NCI-H1092 treated with DMSO at 0.1 percent for 48 hours (cell line): ENCODE measurements at places on chromosomes 2 and 18.

DNA sequence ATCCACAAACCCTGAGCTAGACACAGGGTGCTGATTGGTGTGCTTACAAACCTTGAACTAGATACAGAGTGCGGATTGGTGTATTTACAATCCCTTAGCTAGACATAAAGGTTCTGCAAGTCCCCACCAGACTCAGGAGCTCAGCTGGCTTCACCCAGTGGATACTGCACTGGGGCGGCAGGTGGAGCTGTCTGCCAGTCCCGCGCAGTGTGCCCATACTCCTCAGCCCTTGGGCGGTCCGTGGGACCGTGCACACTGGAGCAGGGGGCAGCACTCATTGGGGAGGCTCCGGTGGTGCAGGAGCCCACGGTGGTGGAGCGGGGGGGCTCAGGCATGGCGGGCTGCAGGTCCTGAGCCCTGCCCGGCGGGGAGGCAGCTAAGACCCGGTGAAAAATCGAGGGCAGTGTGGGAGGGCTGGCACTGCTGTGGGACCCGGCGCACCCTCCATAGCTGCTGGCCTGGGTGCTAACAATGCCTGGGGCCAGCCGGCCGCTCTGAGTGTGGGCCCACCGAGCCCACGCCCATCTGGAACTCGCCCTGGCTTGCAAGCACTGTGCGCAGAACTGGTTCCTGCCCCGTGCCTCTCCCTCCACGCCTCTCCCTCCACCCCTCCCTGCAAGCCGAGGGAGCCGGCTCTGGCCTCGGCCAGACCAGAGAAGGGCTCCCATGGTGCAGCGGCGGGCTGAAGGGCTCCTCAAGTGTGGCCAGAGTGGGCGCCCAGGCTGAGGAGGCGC, 75.6 kb downstream of the MOB4 start:
- no peak for DNase-seq

DNA sequence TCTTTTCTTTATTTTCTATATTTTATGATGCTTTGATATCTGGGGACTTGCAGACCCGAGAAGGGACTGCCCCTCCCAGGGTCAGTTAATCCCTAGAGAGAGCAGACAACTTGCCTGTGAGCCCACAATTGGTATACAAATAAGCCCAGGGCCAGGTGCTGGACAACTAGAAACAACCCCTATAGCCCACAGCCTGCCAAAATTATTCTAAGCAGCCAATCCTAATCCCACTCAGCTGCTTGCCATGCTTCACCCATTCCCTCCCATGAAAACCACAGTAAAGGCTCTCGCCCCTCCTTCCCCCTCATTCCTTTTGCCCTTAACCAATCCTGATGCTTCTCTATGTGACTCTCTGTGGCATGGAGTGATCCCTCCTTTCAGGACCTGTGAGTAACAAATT, 380.7 kb downstream of the RBM43 start:
- no peak for DNase-seq

- DNase-seq: no peak
Observed at GRCh38 chr18:45266023-45266422, 349.3 kb upstream of the SLC14A2 start.

- DNase-seq: peak; percentile 27
Observed at GRCh38 chr18:21242780-21243401, 859 bp downstream of the GREB1L start.

DNA sequence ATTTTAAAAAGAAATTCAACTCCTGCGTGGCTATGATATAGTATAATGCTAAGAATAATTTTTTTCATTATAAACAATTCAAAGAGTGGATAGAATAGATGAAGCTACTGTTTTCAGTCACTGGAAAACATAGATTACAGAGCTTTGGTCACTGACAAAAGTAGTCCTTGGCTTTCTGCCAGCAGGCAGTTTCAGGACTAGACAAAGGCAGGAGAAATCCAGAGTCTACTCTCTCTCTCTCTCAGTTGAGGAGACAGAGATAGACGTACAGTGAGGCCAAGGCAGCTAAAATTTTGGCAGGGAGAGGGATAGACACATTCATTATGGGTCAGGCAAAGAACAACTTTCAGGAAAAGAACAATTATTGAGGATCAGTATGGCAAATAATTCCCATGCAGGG, 491.4 kb upstream of the CRIM1 start:
- DNase-seq: no peak

DNA sequence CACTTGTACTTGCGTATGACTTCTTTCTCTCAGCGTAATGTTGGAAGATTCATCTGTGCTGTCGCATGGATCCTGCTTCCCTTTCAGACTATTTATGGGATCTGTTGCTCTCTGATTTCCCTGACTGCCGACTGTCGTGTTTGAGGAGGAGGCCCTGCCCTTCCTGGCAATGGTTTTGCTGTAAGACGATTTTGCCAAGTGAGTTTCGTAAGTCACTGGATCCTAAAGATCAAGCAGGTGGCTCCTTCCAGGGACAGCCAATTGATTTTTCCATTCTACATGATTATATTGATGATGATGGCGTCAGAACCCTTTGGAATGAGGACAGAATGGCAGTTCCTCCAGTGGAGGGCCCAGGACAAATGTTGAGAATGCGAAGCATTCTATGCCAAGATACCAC, 8.7 kb upstream of the B3GNT2 start:
- DNase-seq: no peak

DNA sequence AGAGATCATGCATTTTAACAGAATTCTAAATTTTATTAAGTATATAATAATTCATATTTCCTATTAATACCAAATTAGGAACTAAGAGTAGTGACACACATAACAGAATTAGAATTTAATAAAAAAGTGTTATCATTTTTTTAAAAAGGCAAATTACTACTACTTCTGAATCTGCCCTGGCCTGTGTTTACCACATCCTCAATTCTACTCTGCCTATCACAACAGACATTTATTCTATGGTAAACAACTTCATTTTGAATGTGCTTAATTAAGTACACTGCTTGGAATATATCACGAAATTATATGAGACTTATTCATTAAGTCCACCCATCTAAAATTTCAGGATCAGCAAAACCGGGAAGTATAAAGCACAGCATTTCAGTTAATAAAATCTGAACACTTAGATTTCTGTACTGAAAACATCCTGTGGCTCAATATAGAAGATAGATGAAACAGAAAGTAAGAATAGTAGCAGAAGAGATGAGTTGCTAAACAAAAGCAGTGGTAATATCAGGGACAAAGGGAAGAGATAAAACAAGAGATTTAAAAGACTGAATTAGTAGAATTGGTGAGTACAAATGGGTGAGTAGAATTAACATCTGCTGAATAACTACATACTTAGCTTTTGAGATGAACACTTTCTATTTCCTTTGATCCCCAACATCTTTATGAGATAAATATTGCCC, 3.7 kb downstream of the SMC6 start:
- DNase-seq: no peak

- no peak for DNase-seq
Observed at GRCh38 chr2:20942646-20943125, 101.2 kb downstream of the APOB start.

DNA sequence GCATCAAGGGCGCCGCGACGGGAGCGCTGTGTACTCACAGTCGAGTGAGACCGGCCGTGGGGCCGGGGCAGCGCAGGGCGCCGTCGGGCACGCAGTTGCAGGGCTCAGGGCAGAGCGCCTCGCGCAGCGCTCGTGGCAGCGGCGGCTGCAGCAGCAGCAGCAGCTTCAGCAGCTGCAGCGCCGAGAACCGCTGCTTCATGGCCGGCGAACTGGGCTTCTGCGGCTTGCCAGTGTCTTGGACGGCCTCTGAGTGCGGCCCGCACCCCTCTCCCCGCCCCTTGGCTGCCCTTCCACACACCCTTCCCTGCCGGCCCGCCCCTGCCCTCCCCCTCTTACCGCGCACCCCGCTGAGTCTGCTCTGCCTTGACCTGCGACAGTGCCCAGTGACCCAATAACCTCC, at the start of gene LHCGR:
Gene LHCGR (minus strand): TSS at position 252 of the 400 bp plus-strand sequence. CDS start 53 bp downstream, at position 199.
- DNase-seq: peak; percentile 20

DNA sequence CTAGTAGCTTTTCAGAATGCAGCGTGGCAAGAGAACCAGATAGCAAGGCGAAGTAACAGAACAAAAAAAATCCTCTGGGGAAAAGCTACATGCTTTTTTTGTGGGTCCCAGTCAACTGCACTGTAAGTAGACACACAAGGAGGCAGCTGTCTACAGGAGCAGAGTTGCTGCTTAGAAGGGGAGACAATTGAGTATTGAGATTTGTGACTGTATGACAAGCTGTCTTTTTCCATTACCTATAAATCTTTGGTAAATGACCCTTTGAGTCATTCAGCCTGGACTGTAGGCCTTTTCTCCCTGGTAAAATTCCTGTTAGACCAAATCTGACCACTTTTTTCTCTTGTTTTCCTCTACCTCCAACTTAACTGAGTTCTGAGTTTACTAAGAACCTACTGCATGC, 144.1 kb upstream of the FOSL2 start:
- DNase-seq: no peak

DNA sequence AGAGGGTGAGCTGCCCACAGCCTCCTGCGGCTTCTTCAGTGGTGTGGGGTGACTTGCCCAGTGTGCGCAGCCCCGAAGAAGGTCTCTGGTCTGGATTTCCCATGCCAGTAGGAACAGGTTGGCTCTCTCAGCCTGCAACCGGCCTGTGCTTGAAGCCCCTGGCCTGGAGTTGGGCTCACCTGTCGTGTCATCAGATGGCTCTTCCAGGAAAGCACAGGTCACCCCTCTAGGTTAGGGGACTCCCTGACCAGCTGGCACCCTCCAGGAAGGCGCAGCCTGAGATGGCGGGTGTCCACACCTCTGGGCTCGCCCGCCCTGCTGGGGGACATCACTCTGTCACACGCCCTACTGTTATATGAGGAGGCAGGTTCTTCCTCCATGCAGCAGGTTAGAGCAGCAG, 179.8 kb downstream of the SEPTIN10 start:
- DNase-seq: no peak

GRCh38 chr2:218821605-218822211, 9.9 kb downstream of the PRKAG3 start:
- DNase-seq: no peak

GRCh38 chr2:709138-709765, 32.0 kb upstream of the TMEM18 start:
- DNase-seq: no peak

- DNase-seq: no peak
Observed at GRCh38 chr18:22260208-22260820, 90.9 kb downstream of the GATA6 start.

GRCh38 chr2:188609321-188610049, 317.8 kb downstream of the GULP1 start:
- no peak for DNase-seq

DNA sequence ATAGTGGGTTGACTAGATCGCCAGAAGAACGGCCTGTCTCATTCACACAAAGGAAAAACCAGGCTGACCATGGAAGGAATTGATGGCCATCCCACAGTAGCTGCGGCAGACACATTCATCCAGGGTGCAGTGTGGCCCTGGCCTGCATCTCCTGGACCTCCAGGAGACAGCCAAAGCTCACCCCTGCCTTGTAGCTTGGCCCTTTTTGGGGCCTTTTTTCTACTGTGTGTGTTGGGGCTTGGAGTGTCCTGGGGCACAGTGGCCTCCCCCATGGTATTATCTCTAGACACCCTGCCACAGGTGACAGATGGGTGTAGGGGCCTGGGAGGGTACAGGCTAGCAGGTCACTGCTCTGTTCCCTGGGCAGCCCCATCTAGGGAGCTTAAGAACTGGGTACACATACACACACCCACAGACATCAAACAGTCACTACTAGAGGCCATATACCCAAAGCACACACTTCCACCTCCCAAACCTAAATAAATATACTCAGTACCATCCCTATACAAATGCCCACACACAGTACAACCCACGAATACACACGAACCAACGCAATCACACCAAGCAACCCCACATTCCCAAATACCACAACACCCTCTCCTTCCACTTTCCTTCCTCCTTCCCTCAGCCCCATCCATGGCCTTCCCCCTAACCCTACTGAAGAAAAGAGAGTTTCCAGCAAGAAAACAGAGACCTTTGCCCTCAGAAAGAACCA, 8.6 kb downstream of the EN1 start:
- no peak for DNase-seq

- DNase-seq: no peak
Observed at GRCh38 chr2:120498576-120499394, 152.8 kb downstream of the INHBB start.

- peak; percentile 20 for DNase-seq
Observed at GRCh38 chr18:77551055-77551454, 301.4 kb downstream of the GALR1 start.

DNA sequence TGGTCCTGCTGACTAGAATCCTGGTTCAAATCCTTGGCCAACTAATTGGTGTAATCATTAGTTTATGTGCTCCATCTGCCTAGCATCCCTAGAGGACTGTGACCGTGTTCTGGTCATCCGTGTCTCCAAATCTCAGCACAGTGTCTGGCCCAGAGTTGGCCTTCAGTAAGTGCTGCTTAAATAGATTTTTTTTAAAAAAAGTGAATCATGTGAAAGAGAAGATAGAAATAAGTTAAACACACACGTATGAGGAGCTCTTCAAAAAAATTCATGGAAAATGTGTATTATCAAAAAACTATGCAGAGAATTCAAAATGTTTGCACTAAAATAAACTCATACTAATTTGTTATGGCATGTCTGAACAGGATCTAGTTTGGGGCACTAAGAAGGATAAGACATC, 129.3 kb upstream of the TLK1 start:
- no peak for DNase-seq

DNA sequence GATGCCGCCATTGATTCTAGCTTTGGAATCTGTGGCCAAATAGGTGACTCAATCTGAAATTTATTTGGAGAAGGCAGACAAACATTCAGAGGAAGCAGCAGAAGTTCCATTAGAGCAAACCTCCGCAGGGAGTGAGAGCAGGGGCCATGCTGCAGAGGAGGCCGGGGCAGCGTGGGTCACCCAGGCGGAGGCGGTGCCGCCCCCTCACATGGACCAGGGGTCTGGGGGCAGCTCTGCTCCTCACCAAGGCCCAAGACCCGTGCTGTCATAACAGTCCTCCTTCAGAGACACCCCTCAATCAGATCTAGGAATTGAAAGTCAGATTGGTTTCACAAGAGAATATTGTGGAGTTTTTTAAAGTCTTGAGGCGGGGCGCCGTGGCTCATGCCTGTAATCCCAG, 92.4 kb downstream of the GBX2 start:
- no peak for DNase-seq

DNA sequence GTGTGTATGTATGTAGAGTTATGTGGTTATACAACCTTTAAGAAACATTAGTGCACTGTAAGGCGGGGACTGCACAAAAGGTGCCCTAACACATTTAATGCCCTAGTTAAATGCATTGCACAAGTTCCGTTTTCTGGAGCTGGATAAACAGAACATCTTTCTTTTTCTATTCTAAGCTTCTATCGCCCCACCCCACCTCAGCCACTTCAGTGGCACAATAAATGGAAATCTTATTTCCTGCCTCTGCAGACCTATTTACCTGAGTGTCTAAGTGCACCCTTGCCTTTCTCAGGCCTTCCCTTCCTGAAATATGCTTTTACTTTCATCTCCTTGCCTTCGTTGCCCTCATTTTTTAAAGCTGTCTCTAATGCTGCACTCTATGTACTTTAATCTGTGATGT, 123.5 kb downstream of the TANC1 start:
- no peak for DNase-seq

DNA sequence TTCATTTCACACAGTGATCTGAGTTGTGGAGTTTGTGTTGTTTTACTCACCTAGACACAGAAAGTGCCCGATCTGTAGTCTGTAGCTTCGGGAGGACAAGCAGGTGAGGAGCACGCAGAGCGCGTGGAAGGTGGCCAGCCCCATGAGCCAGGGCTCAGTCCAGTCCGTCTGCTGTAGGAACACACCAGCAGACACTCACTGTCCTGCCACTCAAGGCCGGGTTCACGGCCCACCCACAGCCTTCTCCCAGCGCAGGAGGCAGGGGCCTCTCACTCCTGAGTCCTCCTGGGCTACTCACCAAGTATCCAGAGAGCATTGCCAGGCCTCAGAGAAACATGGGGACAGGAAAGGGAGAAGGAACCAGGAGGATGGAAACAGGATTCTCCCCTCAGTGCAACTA, 1.7 kb downstream of the TMEM18 start:
- no peak for DNase-seq

GRCh38 chr18:48816554-48816953, 134.2 kb downstream of the SMAD7 start:
- DNase-seq: no peak
